T-helper 17 cell (primary cell): ENCODE measurements at places on chromosomes 1 and 21.
A peak's percentile ranks its signal among the peaks of the same experiment; 100 is the strongest.

DNA sequence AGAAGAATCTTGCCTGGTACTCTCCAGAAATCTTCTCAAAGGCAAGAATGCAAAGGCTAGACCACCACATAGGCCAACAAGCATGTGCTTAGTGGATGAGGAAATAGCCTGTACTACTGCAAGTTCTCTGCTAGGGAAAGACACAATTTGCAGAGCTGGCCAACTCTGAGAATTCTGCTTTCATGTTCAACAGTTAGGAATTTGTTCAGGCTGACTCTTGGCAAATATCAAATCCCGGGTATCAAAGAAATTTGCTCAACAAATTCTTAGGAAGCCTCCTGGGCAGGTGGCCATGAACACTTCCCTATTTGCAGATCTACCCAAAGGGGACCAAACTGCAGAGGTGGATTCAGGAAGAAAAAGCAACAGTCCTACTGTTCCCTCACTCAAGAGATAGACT is 15.0 kb upstream of the H3-3A start:
- no peak overlapping the region for H3K27ac ChIP-seq
- H3K36me3 ChIP-seq: peaks cover 2% of the 10 kb centered on the region
- peaks cover 10% of the 10 kb centered on the region for H3K4me1 ChIP-seq
- no peak for DNase-seq

DNA sequence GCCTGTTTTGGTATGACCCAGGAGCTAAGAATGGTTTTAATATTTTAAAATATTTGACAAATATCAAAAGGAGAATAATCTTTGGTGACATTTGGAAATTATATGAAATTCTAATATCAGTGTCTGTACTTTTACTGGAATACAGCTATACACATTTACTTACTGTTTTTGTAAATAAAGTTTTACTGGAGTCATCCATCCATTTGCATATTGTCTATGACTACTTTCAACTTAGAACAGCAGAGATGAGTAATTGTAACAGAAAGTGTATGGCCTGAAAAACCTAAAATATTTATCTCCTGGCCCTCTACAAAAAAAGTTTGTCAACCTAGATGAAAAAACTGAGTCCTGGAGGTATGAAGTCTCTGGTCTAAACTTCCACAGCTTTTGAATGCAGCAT is 5.8 kb upstream of the MAP3K7CL start:
- no peak overlapping the region for H3K4me3 ChIP-seq
- no peak for DNase-seq
- no peaks in the 10 kb centered on the region for H3K36me3 ChIP-seq
- no peak overlapping the region for H3K27ac ChIP-seq
- peaks cover 7% of the 10 kb centered on the region for H3K4me1 ChIP-seq

- H3K4me1 ChIP-seq: peaks cover 43% of the 10 kb centered on the region
- no peak for DNase-seq
- peaks cover 2% of the 10 kb centered on the region for H3K36me3 ChIP-seq
- no peak overlapping the region for H3K4me3 ChIP-seq
- peak overlapping the region; percentile 11 for H3K27ac ChIP-seq
Observed at GRCh38 chr21:29302359-29302875, 3.7 kb downstream of the BACH1 start.

DNA sequence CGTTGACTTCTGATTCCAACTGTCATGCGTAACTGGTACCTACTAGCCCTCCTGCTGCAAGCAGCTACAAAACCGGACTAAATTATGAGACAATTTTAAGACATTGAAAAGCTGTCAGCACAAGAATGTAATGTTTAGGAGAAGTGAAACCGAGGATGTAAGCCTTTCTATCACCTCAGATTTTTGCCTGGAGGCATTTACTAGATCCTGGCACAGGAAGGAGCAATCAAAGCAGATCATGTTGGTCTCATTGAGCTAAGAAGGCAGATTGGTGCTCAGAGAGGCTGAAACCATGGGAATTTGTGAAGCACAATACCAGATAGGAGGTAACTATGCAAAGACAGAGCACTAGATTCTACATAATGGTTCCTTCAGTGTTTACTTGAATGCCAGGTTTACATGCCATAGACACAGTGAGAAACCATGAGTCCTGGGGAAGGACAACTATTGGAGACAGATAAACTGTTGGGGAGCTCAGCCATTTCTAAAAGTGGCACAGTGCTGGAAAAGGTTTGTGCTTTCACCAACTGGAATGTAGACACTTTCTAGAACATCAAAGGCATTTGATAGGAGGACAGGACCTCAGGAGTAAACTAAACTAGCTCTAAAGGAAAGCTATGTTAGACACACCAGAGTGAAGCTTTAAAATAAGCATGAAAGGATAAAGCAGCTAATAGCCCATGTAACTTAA is 179.4 kb downstream of the LYPLAL1 start:
- no peaks in the 10 kb centered on the region for H3K27me3 ChIP-seq
- H3K27ac ChIP-seq: no peak overlapping the region
- no peaks in the 10 kb centered on the region for H3K4me1 ChIP-seq
- no peak for DNase-seq
- H3K4me3 ChIP-seq: no peak overlapping the region

DNA sequence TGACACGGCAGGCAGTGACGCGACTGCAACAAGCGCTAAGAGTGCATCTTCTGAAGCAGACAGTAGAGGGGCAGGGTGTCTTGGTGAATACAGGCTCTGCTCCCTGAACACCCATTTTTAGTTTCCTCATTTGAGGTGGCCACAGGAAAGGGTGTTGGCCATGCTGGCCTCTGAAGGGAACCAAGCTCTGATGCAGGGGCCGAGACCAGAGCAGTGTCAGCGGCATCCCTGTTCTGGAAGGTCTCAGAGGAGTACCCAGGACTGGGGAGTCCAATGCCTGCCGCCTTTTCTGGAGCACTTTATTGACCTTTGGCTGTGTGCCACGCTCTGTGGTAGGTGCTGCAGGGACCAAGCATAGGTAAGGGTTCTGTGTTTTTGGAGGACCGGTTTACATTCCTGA is 100.4 kb downstream of the KCNJ6 start:
- no peak overlapping the region for H3K4me3 ChIP-seq
- no peaks in the 10 kb centered on the region for H3K36me3 ChIP-seq
- H3K27me3 ChIP-seq: peaks cover 10% of the 10 kb centered on the region
- DNase-seq: no peak
- H3K27ac ChIP-seq: no peak overlapping the region

GRCh38 chr1:7284839-7285435 is 486.2 kb upstream of the VAMP3 start:
- H3K27ac ChIP-seq: no peak overlapping the region
- peaks cover 56% of the 10 kb centered on the region for H3K27me3 ChIP-seq
- H3K36me3 ChIP-seq: peaks cover 4% of the 10 kb centered on the region
- H3K4me3 ChIP-seq: no peak overlapping the region

DNA sequence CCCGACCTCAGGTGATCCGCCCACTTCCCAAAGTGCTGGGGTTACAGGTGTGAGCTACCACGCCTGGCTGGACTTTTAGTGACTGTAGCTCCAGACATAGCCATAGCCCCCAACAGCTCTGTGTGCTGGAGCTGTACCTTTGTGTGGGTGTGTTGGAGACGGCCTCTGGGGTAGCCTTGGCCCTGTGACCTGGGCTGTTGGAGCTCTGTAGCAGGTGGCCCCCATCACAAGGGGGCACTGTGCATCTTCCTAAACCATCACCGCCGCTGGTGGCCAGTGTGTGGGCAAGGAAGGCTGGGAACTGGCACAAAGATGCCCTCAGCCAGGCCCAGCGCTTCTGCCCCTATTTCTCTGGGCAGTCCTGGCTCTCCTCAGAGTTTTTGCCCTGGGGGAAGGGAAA is 38.4 kb upstream of the FOXO6 start:
- no peak overlapping the region for H3K27ac ChIP-seq
- peaks cover 32% of the 10 kb centered on the region for H3K27me3 ChIP-seq
- H3K36me3 ChIP-seq: peaks cover 2% of the 10 kb centered on the region
- H3K4me1 ChIP-seq: peaks cover 4% of the 10 kb centered on the region

- peaks cover 90% of the 10 kb centered on the region for H3K27me3 ChIP-seq
- DNase-seq: no peak
- no peak overlapping the region for H3K27ac ChIP-seq
- H3K4me3 ChIP-seq: no peak overlapping the region
- peaks cover 2% of the 10 kb centered on the region for H3K4me1 ChIP-seq
Observed at GRCh38 chr1:36658838-36659237, 176.1 kb upstream of the CSF3R start.

DNA sequence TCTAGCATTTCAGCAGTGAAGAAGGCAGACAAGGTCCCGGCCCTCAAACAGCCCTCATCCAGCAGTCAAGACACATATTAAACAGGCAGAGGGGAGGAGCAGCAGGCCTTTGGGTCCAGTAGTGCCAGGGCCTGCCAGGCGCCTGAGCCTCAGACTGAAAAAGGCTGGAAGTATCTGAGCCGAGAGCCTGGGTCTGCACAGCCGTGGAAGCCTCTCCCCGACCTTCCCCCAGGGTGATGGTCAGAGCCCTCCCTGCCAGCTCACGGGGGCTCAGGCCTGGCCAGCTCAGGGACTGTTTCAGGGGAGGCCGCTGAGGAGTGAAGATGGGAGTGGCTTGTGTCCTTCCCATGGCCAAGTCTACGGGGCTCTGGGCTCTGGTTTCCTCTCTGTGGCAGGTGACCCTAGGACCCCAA is 565.2 kb downstream of the PTPRU start:
- no peak overlapping the region for H3K27ac ChIP-seq
- peaks cover 5% of the 10 kb centered on the region for H3K4me1 ChIP-seq
- no peak for DNase-seq
- no peaks in the 10 kb centered on the region for H3K36me3 ChIP-seq
- H3K27me3 ChIP-seq: peaks cover 47% of the 10 kb centered on the region
- no peak overlapping the region for H3K4me3 ChIP-seq

DNA sequence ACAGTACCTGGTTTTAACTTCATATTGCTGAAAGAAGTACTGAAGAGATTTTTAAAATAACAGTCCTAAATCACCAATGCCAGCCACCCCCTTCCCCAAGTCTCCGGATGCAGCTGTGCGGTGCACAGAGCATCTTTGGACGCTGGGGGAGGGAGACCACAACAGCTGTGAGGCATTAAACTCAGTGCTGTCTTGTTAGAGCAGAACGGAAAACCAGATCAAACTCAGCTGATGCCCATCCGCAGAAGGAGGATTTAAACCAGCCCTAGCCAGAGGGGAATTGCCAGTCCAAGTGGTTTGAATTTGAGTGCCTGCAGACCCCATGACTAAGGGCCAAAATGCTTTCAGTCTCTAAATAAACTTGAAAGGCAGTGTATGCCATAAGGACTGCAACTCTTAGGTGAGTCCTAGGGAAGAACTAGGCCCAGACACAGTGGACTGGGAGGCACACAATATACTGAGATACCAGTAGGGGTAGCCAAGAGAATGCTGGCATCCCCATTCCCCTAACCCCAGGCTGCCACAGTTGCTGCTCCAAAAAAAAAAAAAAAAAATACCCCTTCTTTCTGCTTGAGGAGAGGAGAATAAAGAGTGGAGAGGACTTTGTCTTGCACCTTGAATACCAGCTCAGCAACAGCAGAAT is 576.2 kb downstream of the NEGR1 start:
- no peaks in the 10 kb centered on the region for H3K4me1 ChIP-seq
- DNase-seq: no peak
- no peak overlapping the region for H3K4me3 ChIP-seq

GRCh38 chr1:73803380-73803779 is 394.6 kb downstream of the LRRIQ3 start:
- H3K36me3 ChIP-seq: no peaks in the 10 kb centered on the region
- H3K4me1 ChIP-seq: no peaks in the 10 kb centered on the region
- H3K27me3 ChIP-seq: no peaks in the 10 kb centered on the region
- no peak for DNase-seq
- H3K4me3 ChIP-seq: no peak overlapping the region

DNA sequence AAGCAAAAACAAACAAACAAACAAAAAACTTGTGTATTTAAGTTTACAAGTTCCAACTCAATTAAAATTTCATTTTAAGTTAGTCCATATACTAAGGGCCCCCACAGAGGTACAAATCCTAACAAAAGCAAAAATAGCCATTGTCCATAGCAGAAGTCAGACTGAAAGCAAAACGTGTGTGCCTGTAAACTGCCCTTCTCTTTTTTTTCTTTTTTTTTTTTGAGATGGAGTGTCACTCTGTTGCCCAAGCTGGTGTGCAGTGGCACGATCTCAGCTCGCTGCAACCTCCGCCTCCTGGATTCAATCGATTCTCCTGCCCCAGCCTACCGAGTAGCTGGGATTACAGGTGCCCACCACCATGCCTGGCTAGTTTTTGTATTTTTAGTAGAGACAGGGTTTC is 11.6 kb upstream of the IFNGR2 start:
- H3K4me3 ChIP-seq: no peak overlapping the region
- no peak for DNase-seq
- no peaks in the 10 kb centered on the region for H3K36me3 ChIP-seq
- no peak overlapping the region for H3K27ac ChIP-seq
- peaks cover 4% of the 10 kb centered on the region for H3K4me1 ChIP-seq

GRCh38 chr1:240667351-240667750 is 55.4 kb upstream of the GREM2 start:
- peak overlapping the region; percentile 86 for H3K27ac ChIP-seq
- H3K4me3 ChIP-seq: peak overlapping the region; percentile 16
- H3K27me3 ChIP-seq: no peaks in the 10 kb centered on the region
- H3K36me3 ChIP-seq: no peaks in the 10 kb centered on the region
- DNase-seq: no peak
- peaks cover 14% of the 10 kb centered on the region for H3K4me1 ChIP-seq

DNA sequence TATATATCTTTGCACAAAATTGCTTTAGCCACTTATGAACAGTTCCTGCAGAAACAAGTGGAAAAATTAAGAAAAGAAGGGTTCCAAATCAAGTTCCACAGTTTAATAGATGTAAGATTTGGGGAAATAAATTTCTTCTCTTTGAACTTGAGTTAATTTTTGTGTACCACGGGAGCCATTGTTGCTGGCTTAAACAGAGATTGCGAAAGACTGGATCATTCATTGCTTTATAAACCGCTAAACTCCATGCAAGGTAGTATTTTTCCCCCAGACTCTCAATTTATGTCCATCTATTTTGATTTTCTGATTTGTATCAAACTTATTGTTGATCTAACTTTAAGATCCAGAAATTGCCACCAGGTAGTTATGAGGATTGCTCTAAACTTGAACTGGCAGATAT is 246.1 kb upstream of the ADGRL4 start:
- H3K27me3 ChIP-seq: no peaks in the 10 kb centered on the region
- H3K4me3 ChIP-seq: no peak overlapping the region
- no peaks in the 10 kb centered on the region for H3K4me1 ChIP-seq
- H3K36me3 ChIP-seq: no peaks in the 10 kb centered on the region
- DNase-seq: no peak

- peaks cover 7% of the 10 kb centered on the region for H3K36me3 ChIP-seq
- H3K27me3 ChIP-seq: peaks cover 6% of the 10 kb centered on the region
- H3K4me1 ChIP-seq: no peaks in the 10 kb centered on the region
Observed at GRCh38 chr1:182217071-182217470, 155.6 kb upstream of the ZNF648 start.

- H3K27me3 ChIP-seq: peaks cover 6% of the 10 kb centered on the region
- no peaks in the 10 kb centered on the region for H3K36me3 ChIP-seq
- H3K4me1 ChIP-seq: peaks cover 2% of the 10 kb centered on the region
- no peak overlapping the region for H3K27ac ChIP-seq
- no peak for DNase-seq
Observed at GRCh38 chr1:27496604-27497155, 6.7 kb upstream of the WASF2 start.

DNA sequence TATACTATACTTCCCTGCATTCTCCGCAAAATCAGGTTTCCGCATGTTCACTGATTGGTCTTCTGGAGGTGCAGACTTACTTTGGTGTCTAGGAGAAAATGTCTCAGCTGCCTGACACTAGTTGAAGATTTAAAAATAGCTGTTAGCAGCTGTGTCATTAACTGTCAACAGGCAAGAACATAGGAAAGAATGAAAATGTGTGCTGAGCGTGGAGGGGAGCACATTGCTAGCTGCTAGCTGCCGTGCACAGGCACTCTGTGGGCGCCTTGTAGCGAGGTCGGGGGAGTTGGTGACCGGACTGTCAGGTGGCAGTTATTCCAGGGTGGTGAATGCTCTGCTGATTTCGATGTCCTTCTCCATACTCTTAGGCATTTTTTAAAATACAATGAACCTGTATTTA is 5.2 kb downstream of the FAAH start:
- H3K36me3 ChIP-seq: peaks cover 14% of the 10 kb centered on the region
- H3K4me3 ChIP-seq: no peak overlapping the region
- peaks cover 25% of the 10 kb centered on the region for H3K27me3 ChIP-seq
- no peak for DNase-seq
- H3K27ac ChIP-seq: no peak overlapping the region
- H3K4me1 ChIP-seq: peaks cover 12% of the 10 kb centered on the region
